ENCODE measurements at places on chromosomes 5 and 9.

DNA sequence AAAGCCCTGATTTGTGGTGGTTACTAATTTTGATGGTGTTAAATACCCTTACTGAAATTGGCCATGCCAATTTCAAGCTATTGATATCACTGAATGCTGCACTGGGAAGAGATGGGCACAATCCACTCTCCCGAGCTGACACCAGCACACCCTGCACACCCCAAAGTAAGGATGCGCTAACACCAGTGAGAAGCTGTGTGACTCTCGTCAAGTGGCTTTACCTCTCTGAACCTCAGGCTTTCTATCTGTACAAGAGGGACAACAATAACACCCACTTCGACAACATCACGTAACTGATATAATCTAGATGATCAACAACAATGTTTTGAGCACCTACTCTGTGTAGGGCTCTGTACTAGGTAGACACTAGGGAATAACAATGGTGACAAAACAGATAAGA is 8.0 kb upstream of the AKNA start:
- no peak for DNase-seq

- peak; percentile 6 for DNase-seq
These were observed 485.8 kb downstream of the SEMA5A start for GRCh38 chr5:9059920-9060691.

DNA sequence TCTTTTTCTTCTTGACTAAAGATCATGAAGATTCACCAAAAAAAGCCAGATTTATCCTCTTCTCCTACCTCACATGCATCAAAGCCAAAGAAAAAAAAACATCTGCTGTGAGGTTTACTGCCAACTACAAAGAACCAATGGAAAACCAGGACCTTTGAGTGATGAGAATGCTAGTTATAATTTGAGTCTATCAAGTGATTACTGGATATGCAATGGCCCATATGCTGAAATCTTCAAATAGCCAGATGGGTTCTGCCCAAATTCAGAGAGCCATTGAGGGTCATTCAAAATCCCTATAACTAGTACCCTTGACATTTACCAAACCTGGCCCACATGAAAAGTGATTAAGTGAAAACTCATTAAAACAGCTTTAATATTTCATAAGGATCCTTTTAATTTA is 78.4 kb upstream of the ACO1 start:
- DNase-seq, result no peak

DNA sequence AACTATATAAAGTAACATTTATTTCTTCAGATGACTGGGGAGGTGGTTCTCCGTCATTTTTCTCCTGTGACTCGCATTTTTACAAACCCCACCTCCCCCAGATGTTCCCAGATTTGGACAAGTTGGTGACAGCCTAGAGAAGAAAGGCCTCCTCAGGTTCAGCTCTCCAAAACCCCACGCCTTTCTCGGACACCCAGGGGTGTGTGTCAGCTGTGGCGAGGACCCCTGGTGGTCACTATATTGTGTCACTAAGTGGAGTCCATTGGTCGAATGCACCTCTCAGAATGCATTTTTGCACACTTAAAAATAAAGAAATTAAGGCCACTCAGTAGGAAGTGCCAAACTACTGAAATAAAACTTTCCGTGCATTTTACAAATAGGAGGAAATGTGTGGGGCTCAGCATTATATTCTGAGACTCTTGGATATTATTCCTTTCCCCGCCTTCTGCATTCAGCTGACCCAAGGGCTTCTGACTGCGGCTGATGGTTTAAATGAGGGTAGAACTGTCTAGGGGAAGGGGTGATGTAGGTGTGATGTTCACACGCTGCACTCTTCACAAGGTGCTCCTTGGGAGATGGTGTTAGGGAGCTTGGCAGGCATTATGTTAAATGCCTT is 47.6 kb downstream of the ACO1 start:
- peak; percentile 22 for DNase-seq

- no peak for DNase-seq
These were observed 1.7 kb downstream of the RXFP3 start for GRCh38 chr5:33937707-33938506.

- DNase-seq, result peak; percentile 81
These were observed 31.1 kb upstream of the ADAMTSL1 start for GRCh38 chr9:18442629-18443491.

- DNase-seq, result peak; percentile 30
These were observed 18.3 kb upstream of the IL33 start for GRCh38 chr9:6197330-6197729.

- no peak for DNase-seq
These were observed 178.0 kb downstream of the ACTL7B start for GRCh38 chr9:108677776-108678175.

DNA sequence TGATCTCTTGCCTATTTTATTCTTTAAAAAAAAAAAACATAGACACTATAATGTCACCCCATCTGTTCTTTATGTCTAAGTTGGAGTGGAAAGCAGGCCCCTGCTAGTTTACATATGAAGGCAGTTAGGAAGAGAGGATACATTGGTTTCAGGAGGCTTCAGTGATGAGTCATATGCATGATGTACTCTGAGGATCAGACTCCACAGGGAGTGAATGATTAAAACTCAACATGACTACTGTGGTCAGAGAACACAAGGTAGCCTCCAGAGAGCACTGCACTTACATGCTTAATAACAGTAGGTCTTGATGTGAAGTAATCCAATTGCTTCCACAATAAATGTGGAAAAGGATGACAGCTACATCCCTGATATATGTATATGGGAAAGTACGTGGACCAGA is 22.7 kb upstream of the FSTL4 start:
- no peak for DNase-seq

DNA sequence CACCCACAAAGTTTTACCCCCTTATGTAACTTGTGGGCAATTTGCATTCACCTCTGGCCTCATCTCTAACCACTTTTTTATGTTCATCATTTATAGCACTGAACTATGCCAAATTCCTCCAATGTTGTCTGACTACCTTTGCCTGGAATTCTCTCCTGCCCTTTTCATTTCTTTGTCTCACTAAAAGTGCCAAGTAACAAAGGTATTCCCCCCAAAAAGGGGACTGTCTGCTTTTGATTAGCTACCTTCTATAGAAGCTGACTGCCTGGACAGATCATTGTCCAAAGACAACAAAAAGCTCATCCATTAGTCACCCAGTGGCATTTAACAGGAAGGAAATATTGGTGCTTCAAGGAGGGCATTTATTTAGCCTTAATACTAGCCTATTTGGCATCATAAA is 189.9 kb upstream of the VCAN start:
- no peak for DNase-seq

GRCh38 chr5:147448766-147449165 is 61.1 kb downstream of the DPYSL3 start:
- no peak for DNase-seq

DNA sequence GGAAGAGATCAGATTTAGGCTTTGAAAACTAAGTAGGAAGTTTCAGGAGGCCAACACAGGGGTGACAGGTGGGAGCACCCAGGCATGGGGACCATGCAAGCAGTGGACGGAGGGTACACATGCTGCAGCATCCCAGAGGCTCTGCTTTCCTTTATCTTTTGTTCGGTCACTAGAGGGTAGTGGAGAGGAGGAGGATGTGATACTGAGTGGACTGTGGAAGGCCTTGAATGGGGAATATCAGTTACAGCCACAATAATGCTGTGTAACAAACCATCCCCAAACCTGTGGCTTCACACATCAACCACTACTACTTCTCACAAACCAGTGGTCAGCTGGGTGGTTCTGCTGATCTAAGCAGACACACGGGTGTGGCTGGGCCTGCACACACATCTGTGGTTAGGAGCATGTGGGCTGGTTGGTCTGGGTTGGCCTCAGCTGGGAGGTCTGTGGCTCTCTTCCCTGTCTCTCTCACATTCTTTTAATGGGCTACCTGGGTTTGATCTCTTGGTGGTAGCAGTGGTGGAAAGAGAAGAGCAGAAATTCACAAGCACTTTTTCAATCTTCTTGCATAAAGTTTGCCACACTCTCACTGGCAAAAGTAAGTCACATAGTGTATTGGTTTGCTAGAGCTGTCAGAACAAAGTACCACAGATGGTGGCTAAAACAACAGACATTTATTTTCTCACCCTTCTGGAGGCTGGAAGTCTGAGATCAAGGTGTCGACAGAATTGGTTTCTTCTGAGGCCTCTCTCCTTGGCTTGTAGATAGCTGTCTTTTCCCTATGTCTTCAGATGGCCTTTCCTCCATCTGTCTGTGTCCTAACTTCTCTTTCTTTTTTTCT is 238.7 kb downstream of the AGTPBP1 start:
- no peak for DNase-seq

DNA sequence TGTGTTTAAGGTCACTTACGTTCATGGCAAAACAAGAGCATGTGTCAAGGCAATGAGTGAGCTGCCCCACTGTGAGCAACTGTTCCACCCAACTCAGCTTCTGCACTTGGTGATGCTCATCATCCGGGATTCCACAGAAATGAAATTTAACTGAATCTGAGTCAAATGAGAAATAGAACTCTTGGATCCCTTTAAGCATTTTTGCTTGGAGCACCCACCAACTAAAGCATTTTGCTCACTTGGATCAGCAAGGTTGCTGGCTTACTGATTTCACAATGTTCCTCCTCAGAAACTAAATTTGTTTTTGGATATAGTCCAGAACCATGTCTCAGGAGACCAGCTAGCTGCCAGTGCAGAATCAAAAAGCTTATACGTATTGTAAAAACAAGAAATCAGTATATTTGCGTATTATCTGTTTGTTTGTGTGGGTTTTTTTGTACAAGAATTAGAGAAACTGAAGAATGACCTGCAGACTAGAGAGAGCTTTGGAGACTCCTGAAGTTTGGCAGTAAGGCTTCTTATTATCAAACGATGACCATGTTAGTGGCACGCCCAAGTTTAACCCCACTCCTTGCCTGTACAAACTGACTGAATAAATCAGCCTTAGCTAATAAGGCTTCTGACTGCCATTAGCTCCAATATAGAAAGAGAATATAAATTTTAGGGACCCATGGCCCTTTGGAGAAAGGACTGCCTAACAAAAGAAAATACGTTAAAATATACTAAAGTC is 153.8 kb upstream of the FST start:
- DNase-seq, result no peak

GRCh38 chr5:91162534-91163381 is 220.4 kb downstream of the ARRDC3 start:
- DNase-seq, result peak; percentile 77

DNA sequence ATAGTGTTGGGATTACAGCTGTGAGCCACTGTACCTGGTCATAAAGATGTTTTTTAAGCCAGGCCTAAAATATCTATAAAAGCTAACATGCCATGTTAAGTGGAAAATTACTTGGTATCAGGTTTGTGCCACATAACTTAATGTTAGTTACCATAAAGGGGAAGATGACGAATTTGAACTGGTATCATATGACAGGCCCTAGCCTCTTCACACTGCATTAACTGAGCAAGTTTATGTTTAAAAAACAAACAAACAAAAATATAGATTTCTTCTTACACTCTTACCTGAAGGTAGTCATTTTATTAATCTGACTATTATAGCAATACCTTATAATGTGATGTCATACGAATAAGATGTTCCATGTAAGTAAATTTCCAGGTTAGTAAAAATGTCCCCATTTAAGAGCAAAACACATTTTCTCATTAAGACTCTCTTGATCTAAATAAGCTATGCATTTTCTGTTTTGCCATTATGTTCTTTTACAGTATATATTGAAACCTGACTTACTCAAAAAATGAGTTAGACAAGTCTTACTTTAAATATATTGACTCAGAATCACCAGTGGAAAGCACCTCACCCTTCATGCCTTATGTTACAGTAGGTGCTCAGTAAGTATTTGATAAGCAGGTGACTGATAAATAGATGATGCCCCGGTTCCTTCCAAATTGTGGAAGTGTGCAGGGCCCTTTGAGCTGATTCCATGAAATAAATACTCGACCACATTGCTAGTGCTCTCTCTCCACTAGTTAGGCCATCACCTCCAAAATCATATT is 125.4 kb downstream of the CDC42SE2 start:
- DNase-seq, result no peak

- DNase-seq, result peak; percentile 84
These were observed 35.6 kb upstream of the ATP6V1G1 start for GRCh38 chr9:114551750-114552685.

GRCh38 chr9:32968101-32969011 is 33.1 kb downstream of the APTX start:
- DNase-seq, result peak; percentile 50

GRCh38 chr5:56656846-56657726 is 158.3 kb upstream of the MAP3K1 start:
- no peak for DNase-seq

- no peak for DNase-seq
These were observed 2.7 kb downstream of the ANKRD33B start for GRCh38 chr5:10566543-10567068.

DNA sequence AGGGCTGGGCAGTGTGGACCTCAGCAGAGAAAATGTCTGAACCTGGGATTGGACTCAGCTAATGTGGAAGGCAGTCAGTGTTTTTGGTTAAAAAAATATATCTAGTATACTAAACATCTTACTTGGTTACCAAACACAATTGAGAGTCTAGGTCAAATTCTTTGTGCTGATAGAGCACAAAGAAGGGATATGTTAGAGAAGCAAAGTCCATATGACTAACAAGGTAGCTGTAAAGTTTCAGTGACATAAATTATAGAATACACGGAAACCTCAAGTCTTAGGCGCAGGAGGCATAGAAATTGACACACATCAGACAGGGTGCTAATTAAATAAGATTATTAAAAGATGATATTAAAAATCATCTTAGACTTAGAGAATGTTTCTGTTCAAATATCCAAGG is 718.3 kb downstream of the TLR4 start:
- no peak for DNase-seq

- no peak for DNase-seq
These were observed 16.9 kb downstream of the PSMB7 start for GRCh38 chr9:124398191-124398935.

DNA sequence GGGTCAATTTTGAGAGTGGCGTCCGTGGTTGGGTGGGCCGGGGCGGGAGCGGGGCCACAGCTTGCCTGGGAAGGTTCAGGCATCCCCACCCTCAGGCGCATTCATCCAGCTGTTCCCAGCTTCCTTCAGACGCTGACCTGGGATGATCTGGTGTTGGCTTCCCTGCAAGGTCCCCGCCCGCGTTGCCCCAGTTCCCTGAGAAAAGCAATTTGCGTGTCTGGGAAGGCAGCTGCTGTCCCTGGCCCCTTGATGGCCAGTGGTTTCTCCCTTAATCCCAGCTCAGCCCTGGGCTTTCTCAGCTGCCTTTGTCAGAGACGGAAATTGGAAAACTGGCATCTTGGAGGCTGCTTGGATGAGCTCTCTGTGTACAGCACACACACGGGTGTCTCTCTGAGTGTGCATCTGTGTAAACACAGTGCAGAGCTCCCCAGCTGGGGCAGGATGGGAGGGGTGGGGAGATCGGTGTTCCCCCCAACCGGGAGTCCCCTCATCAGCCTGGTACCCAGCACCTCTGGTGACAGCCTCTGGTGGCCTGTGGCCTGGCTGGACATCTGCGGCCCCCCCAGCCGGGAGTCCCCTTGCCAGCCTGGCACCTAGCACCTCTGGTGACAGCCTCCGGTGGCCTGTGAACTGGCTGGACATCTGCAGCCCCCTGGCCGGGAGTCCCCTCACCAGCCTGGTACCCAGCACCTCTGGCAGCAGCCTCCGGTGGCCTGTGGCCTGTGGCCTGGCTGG is 94.0 kb downstream of the COL5A1 start:
- peak; percentile 62 for DNase-seq

All from ELF-1 (cell line).